DMS79 (cell line): ENCODE measurements at places on chromosomes 7 and 10.

- no peak for DNase-seq
Measured at GRCh38 chr10:60163786-60164185, 225.9 kb downstream of the ANK3 start.

DNA sequence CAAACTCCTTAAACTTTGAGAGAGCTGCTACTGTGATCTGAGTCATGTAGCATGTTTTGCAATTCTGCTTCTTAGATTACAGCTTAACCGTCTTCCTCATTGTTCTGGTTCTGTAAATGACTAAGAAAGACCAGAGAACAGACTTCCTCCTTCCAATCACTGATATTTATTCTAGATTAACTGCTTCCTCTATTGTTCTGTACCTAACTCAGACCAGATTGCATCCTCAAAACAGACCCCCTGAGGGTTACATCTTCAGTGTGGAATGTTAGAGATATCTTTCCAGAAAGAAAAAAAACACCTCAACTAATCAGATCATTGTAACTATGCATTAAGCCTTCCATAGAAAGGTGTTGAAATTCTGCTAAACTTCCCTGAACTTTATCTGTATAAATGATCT is 5.7 kb upstream of the PIP start:
- DNase-seq, result no peak

DNA sequence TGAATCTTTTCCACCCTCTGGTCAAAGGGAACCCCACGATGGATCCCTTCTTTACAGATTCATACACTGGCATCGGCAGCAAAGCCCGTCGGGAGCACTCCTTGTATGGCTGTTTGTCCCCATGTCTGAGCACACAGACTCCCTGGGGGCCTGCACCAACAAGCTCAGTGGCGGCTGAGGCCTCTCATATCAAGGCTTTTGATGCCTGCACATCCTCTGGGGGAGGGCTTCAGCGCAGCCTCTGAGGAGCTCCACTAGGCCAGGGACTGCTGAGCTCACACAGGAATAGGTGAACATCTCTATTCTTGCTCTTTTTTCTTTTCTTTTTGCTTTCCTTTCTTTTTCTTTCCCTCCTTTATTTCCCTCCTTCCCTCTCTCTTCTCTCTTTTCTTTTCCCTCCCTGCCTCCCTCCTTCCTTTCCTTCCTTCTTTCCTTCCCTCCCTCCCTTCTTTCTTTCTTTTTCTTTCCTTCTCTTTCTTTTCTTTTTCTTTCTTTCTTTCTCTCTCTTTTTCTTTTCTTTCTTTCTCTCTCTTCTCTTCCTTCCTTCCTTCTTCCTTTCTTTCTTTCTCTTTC is 174.6 kb downstream of the CCDC3 start:
- no peak for DNase-seq

- DNase-seq, result no peak
Measured at GRCh38 chr10:130463876-130464364, 327.7 kb downstream of the GLRX3 start.

DNA sequence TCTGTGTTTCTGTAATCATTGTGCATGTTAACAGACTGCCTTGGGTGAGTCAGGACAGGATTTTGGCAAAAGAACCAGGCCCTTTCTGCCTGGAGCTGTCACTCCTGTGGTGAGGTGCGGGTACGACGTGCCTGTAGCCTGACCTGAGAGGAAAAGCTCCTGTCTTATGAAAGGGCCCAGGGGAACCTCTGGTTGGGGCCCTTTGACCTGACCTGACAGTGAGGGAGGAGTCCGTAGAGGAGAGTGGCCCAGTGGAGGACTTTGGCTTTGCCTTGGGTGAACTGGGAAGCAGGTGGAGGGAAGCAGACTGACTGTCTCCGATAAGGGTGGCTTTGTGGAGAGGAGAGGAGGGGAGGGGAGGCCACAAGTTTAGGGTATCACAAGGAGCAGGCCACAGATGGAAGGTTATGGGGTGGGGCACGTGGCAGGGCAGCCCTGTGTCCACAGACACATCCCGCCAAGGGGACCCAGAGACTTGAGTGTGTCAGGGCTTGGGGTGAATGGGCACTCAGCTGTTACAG is 6.9 kb downstream of the PFKP start:
- DNase-seq, result no peak

DNA sequence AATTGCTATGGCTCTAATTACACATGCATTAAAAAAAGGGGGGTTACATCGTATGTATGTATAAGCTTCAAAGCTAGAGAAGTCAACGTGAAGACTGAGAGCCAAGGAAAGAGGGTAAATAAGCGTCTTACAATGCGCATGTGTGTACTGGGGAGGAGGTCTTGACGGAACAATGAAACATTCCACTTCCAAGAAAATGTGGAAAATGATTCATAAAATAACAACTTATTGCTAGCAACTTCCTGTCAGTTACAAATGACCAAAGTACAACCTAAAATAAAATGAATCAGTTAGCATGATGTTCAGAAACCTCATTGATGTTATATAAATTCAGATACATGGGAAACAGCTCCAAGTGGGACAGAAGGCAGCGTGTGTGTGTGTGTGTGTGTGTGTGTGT is 104.1 kb upstream of the RHEB start:
- DNase-seq, result no peak

DNA sequence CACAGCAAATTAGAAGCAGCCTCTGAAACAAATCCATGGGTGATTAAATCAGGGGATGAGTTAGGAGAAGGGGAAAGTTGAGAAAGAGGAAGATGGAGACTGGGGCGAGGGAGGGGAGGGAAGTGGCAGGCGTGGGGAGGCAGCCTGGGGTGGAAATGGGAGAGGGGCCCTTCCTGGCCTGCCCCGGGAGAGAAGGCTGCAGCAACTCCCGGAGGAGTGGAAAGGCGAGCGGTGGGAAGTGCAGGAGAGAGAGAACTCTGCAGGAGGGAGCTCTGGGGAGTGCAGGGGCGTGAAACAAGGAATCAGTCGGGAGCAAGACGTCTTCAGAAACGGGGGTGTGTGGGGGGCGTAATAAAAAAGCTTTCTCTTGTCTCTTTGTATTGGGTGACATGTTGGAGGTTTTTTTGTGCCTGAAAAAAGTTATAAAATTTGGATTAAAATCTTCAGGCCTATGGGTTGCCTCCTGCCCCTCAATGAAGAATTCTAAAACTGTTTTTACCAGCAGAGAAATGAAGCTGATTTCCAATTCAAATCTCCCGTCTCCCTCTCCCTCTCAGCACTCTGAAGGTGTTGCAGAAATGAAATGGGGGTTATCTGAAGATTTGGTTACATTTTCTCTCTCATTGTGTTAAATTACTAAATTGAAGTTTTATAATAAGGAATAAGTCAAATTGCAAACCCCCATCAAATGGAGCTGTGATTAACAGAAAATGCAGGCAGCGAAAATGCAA is 4.7 kb upstream of the UNCX start:
- no peak for DNase-seq

DNA sequence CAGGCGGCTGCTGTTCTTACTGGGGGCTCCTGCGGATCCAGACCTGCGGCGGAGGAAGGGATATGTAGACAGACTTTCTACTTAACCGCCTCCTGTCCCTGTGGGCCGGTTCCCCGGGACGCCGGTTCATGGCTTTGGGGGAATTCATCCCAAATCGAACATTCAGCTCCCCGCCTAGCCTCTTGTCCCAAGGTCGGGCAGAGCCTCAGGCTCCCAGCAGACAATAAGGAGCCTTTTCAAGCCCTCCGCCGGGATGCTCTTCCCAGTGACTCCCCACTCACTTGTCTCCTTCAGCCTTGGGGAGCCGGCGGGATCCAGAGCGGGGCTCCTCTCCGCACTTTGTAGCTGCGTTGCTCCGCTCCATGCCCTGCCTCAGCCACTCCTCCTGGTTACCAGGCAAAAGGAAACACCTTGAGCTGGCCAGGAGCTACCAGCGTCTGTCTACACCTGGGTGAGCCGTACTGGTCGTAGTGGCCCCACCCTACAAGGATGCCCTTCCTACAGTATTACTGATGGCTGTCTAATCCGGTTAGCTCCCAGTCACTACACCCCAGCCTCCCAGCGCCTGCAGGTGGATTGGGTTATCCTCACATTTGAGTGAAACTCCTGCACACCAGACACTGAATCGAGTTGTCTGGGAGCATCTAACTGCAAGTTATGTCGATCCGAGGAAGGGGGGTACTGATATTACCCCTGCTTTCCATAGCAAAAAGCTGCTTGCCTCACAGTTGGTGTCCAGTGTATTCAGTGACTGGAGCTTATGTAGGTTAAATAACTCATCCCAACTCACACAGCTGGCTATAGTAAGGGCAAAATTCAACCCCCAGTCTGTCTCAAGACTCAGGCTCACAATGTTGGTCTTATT is at the start of gene C10orf95:
TSS of gene C10orf95 (minus strand) at position 439 of the 865 bp plus-strand sequence. CDS start 450 bp downstream, outside the sequence.
- DNase-seq, result no peak

DNA sequence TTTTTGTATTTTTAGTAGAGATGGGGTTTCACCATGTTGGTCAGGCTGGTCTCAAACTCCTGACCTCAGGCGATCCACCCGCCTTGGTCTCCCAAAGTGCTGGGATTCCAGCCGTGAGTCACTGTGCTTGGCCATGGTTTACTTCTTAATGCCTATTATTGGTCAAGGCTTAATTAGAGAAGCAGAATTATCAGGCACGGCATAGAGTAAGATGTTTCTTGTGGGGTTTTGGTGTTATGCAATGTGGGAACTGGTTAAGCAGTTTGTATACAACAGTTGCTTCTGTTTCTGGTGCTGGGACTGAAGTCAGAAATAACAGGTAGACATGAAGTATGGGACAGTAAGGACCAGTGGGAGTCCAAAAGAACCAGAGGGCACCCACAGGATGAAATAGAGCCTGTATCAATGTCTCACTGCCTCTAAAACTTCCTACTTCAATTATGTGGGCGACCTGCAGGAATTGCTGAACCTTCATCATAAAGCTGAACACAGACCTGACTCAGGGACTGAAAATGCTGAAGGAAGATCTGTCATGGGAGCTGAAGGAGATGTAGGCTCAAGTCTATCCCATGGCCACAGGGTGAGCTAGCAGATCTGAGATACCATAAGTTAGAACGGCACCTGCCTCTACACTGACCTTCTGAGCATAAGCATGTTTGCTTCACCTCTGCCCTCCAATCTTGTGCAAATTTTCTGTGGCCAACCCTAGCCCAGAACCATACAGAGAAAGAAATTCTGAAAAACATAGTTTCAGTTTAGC is 38.3 kb upstream of the VCL start:
- no peak for DNase-seq

DNA sequence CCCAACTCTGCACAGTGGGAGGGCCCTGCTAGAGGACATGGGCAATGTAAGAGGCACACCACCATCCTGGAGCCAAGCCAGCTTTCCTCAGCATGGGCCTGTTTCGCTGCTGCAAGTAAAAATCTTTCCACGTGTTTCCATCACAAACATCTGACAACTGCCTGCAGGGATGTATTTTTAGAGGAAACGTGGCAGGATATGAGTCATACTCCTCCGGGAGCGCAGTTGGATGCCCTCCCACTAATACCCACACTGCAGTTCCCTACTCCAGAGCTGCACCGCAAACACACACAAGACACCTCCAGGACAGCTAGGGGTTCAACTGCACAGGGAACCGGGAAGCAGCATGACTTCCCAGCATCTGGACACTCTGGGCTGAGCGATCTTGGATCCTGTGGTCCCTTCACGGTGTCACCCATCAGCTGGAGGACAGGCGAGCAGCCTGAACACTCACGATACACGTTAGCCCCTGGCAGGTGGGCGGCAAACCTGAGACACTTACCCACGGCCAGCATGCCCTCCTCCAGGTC is 26.1 kb downstream of the PLAC9 start:
- no peak for DNase-seq
